ENCODE measurements at places on chromosomes 12 and 14.

GRCh38 chr14:93007225-93007997 lies 84.5 kb downstream of the CHGA start:
- no peak for DNase-seq

DNA sequence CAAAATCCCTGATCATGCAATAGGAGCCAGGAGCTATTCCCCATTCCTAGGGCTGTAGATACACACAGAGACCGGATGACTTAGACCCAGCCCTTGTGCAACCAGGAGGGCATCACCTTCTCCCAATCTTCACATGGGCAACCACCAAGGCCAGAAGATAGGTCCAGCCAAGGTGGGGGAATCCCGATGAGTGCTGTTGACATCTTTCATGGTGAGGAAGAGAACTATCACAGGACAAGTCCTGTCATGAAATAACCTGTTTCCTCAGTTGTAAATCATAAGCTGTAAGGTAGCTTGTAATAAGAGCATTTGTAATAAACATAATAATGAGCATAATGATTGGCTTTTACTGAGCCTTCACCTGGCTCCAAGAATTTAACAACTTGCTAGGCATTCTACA lies 89.5 kb downstream of the GCH1 start:
- DNase-seq = no peak

GRCh38 chr12:84077679-84078078 lies 834.9 kb downstream of the SLC6A15 start:
- no peak for DNase-seq

GRCh38 chr14:31265701-31266398 lies 58.3 kb upstream of the HECTD1 start:
- DNase-seq = no peak

DNA sequence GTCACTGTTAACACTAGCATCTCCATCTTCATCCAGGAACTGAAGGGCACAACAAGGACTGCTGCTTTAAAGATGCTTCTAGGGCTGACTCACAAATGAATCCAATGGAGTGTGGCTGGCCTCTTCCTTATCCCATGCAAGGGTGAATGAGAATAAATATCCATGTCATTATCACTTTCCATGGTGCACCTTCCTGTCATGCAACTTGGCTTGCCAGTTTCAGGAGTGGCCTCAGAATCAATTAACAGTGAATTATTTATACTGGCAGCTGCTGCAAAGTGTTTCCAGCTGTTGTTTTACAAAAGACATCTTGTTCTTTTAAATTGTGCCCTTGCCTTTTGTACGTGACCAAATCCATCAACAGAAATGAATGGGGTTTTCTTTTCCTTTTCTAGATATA lies 499.3 kb upstream of the TMEM132C start:
- DNase-seq = no peak

DNA sequence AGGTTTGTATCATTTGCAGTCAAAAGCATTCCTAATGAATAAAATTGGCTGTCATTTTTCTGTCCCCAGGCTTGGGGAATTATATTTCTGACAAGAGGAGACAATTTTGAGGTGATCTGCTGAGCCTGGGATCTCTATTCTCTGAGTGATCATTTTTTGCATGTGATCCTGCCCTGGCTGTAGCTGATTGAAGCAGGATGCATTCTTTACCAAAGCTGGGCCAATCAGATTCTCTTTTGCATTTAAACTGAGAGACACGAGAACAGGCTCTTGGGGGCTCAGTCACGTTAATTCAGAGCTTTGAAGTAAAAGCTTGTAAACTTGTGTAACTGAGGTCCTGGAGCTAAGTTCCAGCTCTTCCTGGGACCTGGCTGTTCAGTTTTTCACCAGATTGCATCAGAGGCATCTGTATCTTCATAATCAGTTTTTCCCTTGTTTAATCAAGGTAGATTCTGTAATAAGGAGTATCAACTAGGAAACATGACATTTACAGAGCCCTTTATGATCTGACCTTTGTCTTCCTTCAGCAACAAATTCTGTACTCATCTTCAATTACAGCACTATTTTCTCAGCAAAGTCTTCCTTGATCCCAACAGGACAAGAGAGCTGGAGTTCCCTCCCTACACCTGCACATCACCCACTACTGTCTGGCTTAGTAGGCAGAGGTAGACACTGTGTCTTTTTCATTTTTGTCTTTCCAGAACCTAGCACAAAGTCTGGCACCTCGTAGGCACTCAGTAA lies 35.0 kb upstream of the MANSC4 start:
- DNase-seq = no peak

DNA sequence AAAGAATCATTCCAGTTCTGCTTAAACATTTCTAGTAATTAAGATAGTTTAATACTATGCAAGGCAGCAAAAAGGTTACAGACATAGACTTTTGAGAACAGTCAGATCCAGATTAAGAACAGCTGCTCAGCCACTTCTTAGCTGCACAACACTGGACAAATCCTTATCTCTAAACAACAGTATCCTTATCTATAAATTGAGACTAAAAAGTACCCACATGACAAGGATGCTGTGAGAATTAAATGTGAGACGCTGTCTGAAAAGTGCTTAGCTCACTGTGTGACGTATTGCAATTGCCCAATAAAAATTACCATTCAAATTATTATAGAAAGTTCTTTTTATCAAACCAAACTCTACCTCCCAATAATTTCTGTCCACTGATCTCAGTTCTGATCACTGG lies 35.5 kb downstream of the BORCS5 start:
- no peak for DNase-seq

GRCh38 chr14:99300190-99300589 lies 28.2 kb upstream of the BCL11B start:
- DNase-seq = no peak

DNA sequence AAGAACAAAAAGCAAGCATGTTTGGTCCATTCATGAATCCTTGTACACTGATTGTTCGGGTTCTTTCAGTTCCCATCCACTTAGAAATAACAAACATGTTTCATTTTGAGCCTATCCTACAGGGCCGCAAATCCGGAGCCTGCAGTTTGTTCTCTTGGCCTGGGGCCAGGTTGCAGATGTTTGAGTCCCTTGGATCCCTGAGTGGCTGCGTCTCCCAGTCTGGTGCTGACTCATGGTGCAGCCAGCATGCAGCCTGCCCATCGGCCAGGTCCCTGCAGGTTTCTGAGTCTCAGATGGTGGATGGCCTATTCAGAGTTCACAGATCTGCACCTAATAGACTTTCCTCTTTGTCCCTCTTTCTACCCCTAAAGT lies 1.9 kb upstream of the DYNC1H1 start:
- DNase-seq = no peak

- no peak for DNase-seq
Measured at GRCh38 chr12:19014240-19014639, 115.3 kb upstream of the PLEKHA5 start.

- no peak for DNase-seq
Measured at GRCh38 chr12:51955702-51956101, 4.2 kb downstream of the ACVR1B start.

GRCh38 chr14:94615254-94615653 lies 3.1 kb downstream of the SERPINA3 start:
- no peak for DNase-seq

DNA sequence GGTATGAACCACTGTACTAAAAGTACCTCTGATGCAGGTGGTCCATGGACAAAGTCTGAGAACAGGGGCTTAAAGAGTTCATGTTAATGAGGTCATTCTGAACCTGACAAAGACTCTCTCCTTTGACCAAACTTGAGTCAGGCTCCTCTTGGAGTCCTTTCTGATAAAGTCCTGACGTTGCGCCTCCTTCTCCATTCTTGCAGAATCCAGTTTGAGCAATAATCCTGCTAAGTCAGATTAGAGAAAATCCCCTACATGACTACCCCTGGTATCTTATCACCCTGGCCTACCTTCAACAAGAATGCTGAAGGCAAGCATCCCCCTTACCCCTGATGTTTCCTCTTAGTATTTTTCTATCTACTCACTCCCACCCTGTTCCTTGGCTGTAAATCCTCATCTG lies 46.0 kb upstream of the ISM2 start:
- DNase-seq = no peak

DNA sequence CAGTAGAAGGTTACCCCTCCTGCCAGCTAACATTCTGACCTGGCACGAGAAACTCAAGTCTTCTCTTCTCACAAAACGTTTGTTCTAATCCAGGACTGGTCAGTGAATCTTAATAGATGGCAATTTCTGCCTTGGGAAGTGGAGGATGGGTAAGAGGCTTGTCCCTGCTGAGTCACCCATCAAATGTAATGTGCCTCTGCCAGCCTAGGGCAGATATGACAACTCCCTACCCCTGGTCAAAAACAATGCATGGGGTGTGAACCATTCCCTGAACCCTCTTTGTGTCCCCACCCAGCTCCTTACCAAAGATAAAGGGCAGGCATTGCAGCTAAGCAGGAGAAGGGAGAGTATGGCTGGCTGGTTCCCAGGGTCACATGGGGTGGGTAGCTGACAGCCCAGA lies 1052.9 kb downstream of the GALC start:
- DNase-seq = no peak
